ENCODE measurements at places on chromosomes 2 and 18. TPM values are rescaled to one million over a fixed set of nuclear protein-coding genes. Genes with fewer than 3 reads are reported as not detected.

DNA sequence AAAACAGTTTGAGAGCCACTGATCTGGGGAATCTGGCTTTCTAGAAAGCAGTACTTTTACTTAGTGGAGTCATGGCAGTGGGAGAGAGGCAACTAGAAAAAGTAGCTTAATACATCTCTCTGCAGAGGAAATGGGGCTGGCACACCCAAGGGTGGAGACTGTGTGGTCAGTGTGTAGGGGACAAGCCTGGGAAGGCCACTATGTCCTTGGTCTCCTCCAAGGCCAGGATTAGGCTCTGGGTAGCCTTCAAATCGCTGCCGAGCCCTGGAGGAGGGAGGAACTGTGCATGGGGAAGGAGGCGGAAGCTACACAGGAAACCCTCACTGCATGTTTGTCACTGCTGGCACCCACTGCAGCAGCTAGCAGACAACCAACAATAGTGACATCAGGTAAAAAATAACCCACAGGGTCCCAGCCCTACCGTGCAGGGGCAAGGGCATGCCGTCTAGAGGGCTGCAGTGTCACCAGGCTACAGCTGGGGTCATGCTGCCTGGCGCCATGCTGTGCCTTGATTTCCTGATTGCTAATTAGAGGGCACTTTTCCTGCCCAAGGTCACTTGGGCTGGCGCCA lies 34.8 kb downstream of the LBH start:
- no peak for DNase-seq
- H3K36me3 ChIP-seq = peaks cover 12% of the 10 kb centered on the region
- no peaks in the 10 kb centered on the region for H3K4me1 ChIP-seq
- H3K27ac ChIP-seq = no peak overlapping the region

DNA sequence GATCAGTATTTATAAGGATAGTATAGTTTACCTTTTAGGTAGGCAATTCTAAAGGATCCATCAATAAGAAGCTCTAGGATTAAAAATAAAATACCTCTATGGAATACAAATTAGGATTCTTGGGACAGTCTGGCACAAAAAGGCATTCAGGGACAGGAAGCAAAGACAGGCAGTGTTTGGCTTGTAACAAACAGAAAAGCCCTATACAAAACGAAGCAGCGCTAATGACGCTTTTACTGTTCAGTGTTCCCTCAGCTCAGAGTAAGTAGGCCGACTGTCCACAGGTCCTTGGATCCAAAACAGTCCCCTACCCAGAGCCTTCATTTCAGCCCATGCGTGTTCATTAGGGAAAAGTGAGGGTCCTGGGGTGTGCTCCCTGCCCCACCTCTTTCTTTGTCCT lies 236.3 kb downstream of the AGPS start:
- no peaks in the 10 kb centered on the region for H3K27me3 ChIP-seq
- H3K27ac ChIP-seq = no peak overlapping the region

DNA sequence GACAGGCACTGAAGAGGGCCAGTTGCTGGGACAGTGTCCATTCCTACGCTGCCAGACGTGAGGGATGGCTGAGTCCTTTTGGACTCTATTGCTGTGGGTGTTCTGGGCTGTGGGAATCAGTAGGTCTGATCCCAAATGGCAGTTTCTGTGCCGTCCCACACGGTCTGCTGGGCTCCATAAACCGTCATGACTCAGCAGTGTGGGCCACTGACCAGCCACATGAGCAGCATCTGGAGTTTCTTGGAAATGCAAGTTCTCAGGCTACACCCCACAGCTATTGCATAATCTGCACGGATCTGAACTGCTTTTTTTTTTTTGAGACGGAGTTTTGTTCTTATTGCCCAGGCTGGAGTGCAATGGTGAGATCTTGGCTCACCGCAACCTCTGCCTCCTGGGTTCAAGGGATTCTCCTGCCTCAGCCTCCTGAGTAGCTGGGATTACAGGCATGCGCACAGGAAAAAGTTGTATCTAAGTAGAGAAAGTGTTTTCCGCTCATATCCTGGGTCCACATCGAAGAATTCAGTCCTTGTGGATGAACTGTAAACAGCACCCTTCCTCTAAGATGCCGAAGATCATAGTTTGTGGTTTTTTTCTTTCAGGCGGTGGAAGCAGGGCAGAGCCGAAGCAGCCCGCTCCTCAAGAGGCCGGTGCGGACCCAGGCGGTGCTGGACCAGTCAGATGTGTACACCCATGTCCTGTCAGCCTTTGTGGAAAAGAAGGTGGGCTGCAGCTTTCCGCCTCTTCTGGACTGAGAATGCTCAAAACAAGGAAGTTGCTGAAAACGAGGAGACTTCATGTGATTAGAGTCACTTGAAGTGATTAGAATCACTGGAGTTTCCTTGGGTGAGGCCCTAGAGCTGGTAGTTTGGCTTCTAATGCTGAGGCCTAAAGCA lies 25.5 kb downstream of the RMC1 start:
- H3K4me3 ChIP-seq = no peak overlapping the region
- H3K36me3 ChIP-seq = peaks cover 73% of the 10 kb centered on the region
- no peak for DNase-seq
- H3K4me1 ChIP-seq = no peaks in the 10 kb centered on the region
- no peaks in the 10 kb centered on the region for H3K27me3 ChIP-seq

- H3K36me3 ChIP-seq = peaks cover 24% of the 10 kb centered on the region
- H3K4me3 ChIP-seq = peak overlapping the region; percentile 76
- no peak for DNase-seq
- no peak overlapping the region for H3K27ac ChIP-seq
- H3K4me1 ChIP-seq = no peaks in the 10 kb centered on the region
These were observed 1.8 kb upstream of the ID2 start for GRCh38 chr2:8679827-8680731.

DNA sequence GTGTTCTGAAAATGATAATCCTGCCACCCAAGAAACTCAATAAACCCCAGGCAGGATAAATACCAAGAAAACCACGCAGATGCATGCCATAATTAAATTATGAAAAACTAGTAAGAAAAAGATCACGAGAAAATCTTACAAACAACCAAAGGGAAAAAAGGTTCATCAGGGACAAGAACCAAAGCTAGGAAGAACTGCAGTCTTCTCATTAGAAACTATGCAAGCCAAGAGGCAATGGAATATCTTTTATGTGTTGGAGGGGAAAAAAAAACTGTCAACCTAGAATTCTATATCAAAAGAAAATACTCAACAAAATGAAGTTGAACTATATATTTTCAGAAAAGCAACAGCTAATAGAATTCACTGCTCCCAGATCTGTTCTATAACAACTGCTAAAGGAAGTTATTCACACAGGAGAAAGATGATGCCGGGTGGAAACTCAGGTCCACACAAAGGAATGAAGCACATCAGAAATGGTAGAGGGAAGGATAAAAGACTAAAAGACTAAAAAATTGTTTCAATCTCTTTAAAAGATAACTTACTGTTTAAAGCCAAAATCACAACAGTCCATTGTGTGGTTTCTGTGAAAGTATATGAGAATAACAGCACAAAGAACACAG lies 55.0 kb downstream of the NDUFA10 start:
- DNase-seq = no peak
- H3K4me1 ChIP-seq = no peaks in the 10 kb centered on the region
- no peak overlapping the region for H3K4me3 ChIP-seq
- H3K27ac ChIP-seq = no peak overlapping the region

DNA sequence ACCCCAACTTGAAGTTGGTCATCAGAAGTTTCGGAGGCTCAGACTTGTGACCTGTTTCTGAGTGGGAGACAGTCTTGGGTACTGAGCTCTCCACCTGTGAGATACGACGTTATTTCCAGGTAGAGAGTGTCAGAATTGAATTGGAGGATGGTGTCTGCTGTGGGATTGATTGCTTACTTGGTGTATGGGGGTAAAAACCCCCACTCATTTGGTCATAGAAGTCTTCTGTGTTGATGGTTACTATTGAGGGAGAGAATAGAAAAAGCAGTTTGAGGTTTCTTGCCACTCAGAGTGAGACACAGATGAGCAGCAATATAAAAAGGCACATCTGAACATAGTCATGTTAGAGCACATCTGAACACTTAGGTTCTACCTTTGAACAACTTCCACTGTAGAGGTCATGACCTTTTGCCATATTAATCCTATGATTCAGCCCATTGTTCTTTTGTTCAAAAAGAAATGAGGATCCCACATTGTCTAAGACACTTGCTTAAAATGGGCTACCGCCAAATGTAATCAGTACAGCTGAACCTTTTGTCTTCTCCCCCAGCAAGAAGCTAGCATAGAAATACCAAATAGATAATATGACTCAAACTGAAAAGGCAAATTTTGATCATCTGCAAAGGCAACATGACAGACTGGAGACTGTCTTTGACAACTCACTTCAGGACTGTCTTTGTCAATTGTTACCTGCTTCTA lies 73.3 kb downstream of the NAB1 start:
- no peak for DNase-seq
- H3K36me3 ChIP-seq = no peaks in the 10 kb centered on the region
- no peak overlapping the region for H3K27ac ChIP-seq
- H3K27me3 ChIP-seq = no peaks in the 10 kb centered on the region
- H3K4me1 ChIP-seq = no peaks in the 10 kb centered on the region

DNA sequence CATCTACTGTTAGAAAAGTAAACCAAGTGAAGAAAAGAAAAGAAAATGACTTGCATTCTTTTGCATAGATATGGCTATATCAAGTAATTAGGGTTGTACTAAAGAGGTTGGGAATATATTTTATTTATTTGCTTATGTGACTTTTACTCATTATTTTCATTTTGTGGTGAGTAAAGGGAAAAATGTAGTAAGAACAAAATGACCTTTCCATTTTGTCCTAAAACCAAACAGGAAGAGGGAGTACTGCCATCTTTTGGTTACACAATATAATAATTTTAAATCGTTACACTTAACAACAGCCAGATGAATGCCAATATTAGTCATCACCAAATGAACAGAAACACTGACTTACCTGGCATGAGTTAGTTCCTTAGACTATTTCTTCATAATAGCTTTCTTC lies 47.3 kb upstream of the NDUFV2 start:
- H3K27ac ChIP-seq = no peak overlapping the region
- peaks cover 13% of the 10 kb centered on the region for H3K36me3 ChIP-seq
- no peak for DNase-seq
- H3K27me3 ChIP-seq = no peaks in the 10 kb centered on the region

The NR4A2 gene
- total RNA-seq = 1.5 TPM
